ENCODE measurements at places on chromosomes 2 and 18.

GRCh38 chr2:64040161-64040560, 20.9 kb upstream of the VPS54 start:
- DNase-seq = no peak

GRCh38 chr2:132522901-132523300, 106.3 kb downstream of the GPR39 start:
- no peak for DNase-seq

DNA sequence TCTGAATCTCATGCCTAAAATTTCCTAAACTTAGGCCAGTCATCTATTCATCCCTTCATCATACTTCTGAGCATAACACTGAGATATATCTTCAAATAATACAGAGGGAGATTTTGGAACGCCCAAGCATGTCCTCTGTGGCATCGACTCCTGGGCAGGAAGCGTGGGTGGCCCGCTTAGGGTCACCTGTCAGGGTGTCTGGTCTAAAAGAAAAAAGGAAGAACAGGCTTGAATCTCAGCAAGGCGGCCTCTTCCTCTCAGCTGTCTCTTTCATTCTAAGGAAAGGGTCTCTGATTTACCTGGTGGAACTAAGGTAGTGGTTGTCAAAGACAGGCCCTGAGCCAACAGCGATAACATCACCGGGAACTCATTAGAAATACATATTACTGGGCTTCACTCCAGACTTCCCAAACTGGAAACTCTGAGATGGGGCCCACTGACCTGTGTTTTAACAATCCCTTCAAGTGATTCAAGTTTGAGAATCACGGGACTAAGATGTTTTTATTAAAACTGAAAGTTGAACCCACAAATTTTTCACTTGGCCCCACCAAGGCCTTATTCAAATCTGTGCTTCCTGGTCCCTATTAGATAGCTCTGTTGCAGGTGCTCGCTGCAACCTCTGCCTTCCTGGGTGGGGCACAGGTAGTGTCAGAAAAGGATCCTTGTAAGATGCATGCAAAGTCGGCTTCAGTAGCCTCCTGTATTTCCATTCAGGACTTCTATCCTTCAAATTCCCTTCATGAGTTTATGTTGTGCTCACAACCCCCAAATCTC, 162.3 kb upstream of the CCDC68 start:
- DNase-seq = no peak

GRCh38 chr2:12896318-12896982, 179.7 kb downstream of the TRIB2 start:
- no peak for DNase-seq

GRCh38 chr2:33425161-33425560, 51.3 kb upstream of the RASGRP3 start:
- DNase-seq = no peak

GRCh38 chr2:10784719-10785118, 27.9 kb downstream of the PDIA6 start:
- DNase-seq = no peak

- DNase-seq = no peak
Measured at GRCh38 chr18:13539050-13539449, 187.3 kb downstream of the FAM210A start.

DNA sequence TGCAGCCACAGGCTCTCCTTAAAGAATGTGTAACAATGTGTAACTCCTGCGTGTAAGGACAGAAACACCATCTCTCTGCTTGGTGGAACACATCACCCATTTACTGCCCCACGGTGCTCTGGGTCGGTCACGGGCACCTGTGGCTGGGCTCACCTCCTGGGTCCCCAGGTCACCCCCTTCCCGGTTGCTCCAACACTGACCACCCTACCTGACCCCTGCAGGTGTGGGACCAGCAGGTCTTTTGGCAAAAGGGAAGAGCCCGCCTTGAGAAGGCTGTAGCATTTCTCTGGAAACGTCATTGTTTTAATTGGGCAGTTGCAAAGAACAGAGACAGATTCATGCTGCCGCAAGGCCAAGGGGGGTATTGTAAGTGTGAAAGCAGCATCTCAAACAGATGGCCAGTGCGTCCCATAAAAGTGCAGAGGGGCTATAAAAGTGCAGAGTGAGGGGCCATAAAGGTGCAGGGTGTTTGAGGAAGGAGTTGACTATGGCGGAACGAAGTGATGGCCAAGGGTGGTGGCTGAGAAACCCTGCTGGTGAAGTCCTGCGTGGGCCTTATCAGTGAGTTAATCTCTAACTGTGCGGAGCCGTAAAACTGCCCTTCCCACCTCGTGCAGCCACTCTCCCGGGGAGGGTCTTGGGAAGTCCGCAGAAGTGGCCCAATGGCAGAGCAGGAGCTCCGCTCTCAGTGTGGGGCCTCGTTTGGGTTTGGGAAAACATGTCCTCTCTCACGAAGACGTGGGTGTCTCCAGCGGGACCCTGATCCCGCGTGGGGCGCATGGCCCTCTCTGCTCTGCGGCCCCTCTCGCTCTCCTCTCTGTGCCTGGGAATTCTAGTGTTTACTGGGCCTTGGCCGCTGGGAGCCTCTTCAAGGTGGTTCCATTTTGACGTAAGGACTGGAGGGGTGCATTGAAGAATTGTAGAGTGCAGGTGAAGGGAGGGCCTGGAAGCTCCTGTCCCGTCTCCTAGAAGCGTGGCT, 13.7 kb upstream of the NEU4 start:
- DNase-seq = no peak

GRCh38 chr2:191815010-191815409, 31.9 kb downstream of the CAVIN2 start:
- no peak for DNase-seq

GRCh38 chr2:241945311-241945710, 75.8 kb downstream of the RTP5 start:
- no peak for DNase-seq

GRCh38 chr2:84940088-84940470, 30.9 kb upstream of the KCMF1 start:
- DNase-seq = no peak

DNA sequence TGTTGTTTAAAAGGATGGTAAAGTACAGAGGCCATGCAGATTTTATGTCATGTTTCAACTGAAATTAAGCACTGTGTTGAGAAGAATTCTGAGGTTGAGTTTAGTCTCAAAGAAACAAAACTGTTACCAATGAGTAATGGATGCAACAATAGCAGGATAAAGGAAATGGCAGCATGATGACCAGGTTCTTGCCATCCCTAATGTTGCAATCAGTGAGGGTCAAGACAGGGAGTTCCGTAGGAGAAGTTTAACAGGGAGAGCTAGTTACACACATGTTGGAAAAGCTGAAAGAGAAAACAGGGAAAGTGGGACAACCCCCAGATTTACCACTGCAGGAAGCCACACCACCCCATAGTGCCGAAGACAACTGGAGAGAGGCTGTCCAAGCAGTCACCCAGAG, 343.8 kb upstream of the EPHA4 start:
- no peak for DNase-seq

DNA sequence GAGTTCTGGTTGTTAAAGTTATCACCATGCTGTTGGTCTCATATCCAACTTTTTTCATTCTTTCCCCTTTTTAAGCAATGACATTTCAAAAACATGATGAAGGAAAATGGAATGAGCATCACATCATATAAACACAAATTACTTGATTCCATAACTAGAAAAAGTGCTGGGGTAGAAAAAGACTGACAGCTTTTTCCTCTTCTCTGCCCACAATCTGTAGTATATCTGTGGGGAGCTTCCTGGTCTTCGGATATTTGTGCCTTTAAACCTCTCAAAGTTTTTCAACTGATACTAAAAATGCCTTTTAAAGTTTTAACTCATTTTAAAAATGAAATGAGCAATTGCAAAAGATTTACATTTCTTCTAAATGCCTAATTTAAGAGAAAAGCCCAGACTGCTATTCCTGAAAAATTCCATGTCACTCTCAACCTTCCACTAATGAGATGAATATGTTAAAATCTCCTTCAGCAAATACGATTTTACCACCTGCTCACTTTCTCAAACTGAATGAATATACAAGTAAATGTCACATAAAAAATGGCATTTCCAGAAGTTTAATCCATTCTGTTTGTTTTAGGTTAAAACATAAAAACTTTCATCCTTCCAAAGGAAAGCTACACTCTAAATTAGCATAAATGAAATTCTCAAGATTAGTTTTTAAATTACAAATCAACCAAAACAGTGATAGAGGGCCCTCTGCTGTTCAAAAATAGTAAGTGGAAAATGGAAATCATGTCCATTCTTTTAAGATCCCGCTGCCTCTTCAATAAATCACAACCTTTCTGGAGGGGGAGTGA, 2.1 kb downstream of the DNAH7 start:
- DNase-seq = peak; percentile 43

GRCh38 chr2:197234671-197235191, 75.8 kb downstream of the ANKRD44 start:
- DNase-seq = no peak

- DNase-seq = no peak
Measured at GRCh38 chr18:57621246-57621604, 411 bp downstream of the NARS1 start.
